NCI-H510A (cell line): ENCODE measurements at places on chromosomes 11 and 22.

- no peak for DNase-seq
These were observed 69.3 kb downstream of the FAM168A start for GRCh38 chr11:73528483-73529203.

DNA sequence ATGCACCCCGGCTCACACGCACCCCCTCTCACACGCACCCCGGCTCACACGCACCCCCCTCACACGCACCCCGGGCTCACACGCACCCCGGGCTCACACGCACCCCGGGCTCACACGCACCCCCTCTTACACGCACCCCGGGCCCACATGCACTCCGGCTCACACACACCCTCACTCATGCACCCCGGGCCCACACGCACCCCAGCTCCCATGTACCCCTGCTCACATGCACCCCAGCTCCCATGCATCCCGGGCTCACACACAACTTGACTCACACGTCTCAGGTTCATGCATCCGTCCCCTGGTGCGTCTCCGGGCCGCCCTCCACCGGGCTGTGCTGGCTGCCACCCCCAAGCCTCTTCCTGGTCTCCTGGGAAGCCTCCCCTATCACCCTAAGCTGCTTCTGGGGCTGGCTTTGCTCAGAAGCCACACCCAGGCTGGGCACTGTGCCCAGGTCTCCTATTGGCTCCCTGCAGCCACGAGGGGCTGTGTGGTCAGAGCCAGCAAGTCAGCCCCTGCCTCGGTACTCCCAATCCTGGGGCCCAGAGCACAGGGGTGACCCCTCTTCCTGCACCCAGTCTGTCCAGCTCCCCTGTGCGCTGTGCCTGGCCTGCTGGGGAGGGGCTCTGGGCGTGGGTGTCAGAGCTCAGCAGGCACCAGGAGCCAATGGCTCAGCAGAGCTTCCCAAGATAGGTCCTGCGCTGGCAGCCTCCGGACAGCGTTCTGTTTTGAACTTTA lies 16.9 kb downstream of the TSPAN4 start:
- DNase-seq, result peak; percentile 44

DNA sequence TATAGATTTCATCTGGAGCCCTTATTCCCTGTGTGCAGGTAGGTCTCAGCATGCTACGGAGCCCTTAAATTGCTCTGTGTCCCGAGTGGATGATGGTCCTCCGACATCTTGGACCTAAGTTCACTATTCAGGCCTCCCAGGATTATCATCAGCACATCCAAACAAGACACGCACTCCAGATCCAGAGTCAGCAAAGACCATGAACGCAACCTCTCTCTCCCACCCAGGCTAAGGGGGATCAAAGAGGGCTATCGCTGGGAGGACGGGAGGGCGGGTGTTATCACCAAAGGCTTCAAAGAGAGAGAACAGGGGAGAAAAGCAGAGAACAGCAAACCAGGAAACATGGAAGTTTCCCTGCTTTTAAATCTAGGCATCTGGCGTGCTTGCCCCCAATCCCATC lies 659.4 kb downstream of the TBC1D22A start:
- no peak for DNase-seq

DNA sequence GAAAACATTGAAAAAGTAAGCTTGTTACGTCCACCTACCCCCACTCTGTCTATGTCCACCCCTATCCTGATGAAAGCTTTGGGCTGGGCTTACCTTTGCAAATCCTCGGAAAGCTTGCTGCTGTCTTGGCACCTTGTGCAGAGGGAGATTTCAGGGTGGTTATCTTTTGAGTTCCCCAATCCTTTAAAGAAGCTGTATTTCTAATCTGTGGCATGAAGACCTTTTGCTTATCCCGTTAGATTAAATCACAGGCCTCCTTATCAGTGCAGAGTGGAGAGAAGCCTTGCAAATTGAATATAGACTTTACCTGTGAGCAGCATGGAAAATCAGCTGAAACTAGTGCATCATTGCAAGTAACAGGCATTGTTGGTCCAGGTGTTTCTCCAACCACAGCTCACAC lies 580.6 kb upstream of the ANO5 start:
- no peak for DNase-seq

GRCh38 chr11:92130421-92130831 lies 94.2 kb upstream of the FAT3 start:
- DNase-seq, result no peak

- DNase-seq, result no peak
These were observed 95.2 kb downstream of the TP53I11 start for GRCh38 chr11:44855493-44855849.

GRCh38 chr11:94472916-94473799 lies 20.5 kb downstream of the MRE11 start:
- DNase-seq, result no peak

DNA sequence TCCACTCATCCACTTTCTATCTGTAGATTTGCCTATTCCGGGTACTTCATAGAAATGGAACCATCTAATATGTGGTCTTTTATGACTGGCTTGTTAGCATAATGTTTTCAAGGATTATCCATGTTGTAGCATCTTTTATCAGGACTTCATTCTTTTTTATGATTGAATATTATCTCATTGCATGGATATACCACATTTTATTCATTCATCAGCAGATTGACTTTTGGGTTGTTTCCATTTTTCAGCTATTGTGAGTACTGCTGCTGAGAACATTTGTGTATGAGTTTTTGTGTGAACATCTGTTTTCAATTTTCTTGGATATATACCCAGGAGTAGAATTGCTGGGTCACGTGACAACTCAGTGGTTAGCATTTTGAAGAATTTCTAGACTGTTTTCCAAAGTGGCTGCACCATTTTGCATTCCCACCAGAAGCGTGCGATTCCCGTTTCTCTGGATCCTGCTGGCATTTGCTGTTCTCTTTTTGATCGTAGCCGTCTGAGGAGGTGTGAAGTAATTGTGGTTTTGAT lies 8.9 kb downstream of the DERL3 start:
- DNase-seq, result no peak
